NCI-H774 (cell line): ENCODE measurements at places on chromosomes 4 and X.

DNA sequence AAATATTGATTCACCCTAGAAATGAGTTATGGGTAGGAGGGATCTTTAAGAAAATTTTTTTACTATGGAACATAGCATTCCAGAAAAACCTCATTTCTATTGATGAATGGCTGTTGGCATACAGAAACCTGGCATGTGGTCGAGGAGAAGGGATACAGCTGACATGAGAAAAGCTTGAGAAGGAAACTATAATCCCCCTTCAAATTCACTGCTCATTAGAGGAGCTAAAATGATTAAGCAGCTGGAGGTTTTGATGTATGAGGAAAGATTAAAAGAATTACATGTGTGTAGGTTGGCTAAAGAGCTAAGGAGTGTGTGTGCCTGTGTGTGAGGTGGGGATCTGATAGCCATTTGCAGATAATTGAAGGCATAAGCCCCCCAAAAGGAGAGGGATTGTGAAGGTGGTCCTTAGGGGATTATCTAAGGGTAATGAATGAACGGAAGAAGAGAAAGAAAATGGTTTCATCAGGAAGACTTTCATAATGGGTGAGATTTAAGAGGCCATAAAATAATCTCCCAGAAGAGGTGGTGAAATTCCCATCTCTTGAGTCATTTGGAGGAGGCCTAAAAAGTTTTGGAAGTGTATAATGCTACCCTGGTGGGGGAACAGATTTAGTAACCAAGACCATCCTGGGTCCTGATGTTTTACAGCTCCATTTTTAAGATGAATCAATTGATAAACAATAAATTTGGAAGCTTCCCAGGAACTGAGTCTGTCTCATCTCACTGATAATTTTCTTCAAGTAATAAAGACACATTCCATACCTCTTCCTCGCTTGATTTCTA, 272.0 kb upstream of the HAND2 start:
- no peak for DNase-seq

DNA sequence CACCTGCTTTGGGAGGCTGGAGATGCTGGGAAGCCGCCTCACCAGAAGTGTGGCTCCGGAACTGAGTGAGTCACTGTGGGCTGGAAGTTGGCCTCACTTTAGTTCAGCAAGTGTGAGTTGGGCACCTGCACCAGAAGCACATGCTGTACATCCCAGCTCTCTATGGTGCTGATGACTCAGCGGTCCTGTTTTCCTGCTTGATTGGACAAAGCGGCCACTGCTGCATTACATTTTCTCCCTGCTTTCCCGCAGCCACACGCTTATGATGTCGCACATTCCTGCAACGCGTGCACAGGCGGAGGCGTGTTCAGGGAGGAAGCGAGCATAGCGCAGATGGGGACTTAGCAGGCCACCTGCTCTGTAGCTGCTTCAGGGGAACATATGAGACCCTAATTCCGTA, 26.7 kb upstream of the CLDN34 start:
- DNase-seq, result no peak

- DNase-seq, result no peak
These were observed 88.0 kb downstream of the FRYL start for GRCh38 chr4:48692044-48692443.

GRCh38 chrX:130119312-130119898, 9.1 kb upstream of the ELF4 start:
- DNase-seq, result no peak

DNA sequence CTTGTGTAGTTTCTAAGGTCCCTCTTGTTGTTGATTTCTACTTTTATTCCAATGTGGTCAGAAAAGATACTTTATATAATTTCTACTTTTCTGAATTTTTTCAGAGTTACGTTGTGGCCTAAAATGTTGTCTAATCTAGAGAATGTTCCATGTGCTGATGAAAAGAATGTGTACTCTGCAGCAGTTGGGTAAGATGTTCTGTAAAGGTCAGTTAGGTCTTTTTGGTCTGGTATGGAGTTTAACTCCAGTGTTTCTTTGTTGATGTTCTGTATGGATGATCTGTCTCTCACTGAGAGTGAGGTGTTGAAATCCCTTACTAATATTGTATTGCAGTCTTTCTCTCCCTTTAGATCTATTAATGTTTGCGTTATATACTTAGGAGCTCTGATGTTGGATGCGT, 37.0 kb upstream of the GPRIN3 start:
- DNase-seq, result no peak
